Right ventricle myocardium inferior (tissue), 1 donor: ENCODE measurements at places on chromosomes 1 and 21. TPM values are rescaled to one million over a fixed set of nuclear protein-coding genes. Genes with fewer than 3 reads are reported as not detected.

GRCh38 chr21:41863439-41863740 is 15.8 kb downstream of the PRDM15 start:
- DNase-seq: no peak

GRCh38 chr1:176605176-176605575 is 142.2 kb downstream of the PAPPA2 start:
- DNase-seq: no peak

The CNTN2 gene
- 0.51 TPM for total RNA-seq

The PEX11B gene
- total RNA-seq: 19.2 TPM

The KRTAP22-1 gene
- total RNA-seq: not detected

The HYI gene
- total RNA-seq: 20.2 TPM

The PCNX2 gene
- 2.2 TPM for total RNA-seq

- DNase-seq: no peak
These were observed 6.8 kb downstream of the DESI2 start for GRCh38 chr1:244659694-244660093.

- DNase-seq: no peak
These were observed 4.9 kb downstream of the DNTTIP2 start for GRCh38 chr1:93874025-93874651.

The TNNT2 gene
- total RNA-seq: 9,445 TPM

The CGN gene
- 0.22 TPM for total RNA-seq

DNA sequence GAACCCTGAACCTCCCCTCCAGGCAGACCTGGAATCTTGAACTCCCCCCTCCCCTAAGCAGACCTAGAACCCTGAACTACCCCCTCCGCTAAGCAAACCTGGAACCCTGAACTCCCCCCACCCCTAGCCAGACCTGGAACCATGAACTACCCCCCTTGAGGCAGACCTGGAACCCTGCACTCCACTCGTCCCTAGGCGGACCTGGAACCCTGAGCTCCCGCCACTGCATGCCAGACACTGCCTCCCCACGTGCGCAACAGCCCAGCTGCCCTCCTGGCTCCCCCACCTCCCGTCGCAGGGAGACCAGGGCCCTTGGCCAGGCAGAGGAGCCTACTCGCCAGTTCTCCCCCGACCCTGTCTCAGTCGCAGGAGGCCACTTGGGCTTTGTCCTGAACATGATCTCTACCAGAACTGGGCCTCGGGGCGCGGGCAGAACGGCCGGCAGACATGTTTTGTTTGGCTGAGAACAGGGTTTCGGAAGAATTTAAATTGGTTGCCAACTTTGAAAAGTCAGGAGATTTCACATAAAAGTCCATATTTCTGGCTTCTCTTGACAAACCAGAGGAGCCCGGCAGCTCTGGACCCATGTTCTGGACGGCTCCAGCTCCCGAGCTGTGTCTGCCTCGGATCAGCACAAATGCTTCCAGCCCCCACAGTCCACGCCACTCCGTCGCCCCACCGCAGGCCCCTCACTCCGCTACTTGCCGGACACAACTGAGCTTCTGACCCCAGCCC is 9.2 kb upstream of the PLEKHG5 start:
- no peak for DNase-seq

GRCh38 chr1:221988829-221989228 is 246.9 kb upstream of the DUSP10 start:
- no peak for DNase-seq

DNA sequence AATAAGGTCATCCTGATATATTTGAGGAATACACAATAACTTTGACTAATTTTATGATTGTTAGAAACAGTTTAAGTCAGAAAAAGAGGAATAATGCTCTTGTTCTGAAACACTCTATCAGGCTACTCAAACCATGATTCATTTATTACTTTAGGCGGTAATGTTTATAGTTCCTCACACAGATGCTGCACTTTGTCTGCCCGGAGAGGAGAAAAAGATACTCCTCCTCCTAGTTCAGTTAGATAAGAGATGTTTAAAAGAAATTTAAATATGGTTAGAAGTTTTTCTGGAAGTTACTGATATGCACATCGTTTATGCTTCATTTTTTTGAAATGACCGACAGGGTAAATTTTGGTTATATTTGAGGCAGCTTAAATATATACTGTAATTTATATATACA is 103.0 kb downstream of the ZMYM4 start:
- DNase-seq: no peak

The LCK gene
- total RNA-seq: 0.57 TPM

- no peak for DNase-seq
These were observed 7.4 kb upstream of the PIGR start for GRCh38 chr1:206953626-206954025.

The SLFNL1 gene
- total RNA-seq: 0.16 TPM

GRCh38 chr21:32412162-32413014 is at the start of gene EVA1C:
Gene EVA1C (plus strand): TSS chr21:32412706. CDS start chr21:32412854, 148 bp downstream.
- DNase-seq: peak; percentile 84

The CD1B gene
- total RNA-seq: not detected

The HJV gene
- 71.0 TPM for total RNA-seq

The BMP8A gene
- total RNA-seq: 0.22 TPM

The PADI3 gene
- total RNA-seq: not detected

The CD84 gene
- 3.4 TPM for total RNA-seq

- no peak for DNase-seq
These were observed 10.1 kb upstream of the ERICH3 start for GRCh38 chr1:74683656-74684055.

DNA sequence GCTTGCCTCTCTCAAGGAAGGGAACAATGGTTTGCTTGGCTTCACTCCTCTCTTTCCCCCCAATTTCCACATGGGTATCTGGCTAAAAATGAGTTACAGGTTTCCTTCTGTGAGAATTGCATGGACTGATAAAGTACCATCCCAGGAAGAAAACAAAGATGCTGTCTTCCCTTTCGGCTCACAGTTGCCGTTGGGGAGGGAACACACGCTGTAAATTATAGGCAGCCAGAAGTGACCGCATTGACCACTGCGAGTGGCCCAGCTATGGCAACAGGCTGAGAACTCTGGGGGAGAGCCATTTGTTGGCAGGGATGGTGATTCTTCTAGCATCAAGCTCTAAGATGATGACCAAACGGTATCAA is 2.9 kb downstream of the RUNX1 start:
- DNase-seq: no peak

DNA sequence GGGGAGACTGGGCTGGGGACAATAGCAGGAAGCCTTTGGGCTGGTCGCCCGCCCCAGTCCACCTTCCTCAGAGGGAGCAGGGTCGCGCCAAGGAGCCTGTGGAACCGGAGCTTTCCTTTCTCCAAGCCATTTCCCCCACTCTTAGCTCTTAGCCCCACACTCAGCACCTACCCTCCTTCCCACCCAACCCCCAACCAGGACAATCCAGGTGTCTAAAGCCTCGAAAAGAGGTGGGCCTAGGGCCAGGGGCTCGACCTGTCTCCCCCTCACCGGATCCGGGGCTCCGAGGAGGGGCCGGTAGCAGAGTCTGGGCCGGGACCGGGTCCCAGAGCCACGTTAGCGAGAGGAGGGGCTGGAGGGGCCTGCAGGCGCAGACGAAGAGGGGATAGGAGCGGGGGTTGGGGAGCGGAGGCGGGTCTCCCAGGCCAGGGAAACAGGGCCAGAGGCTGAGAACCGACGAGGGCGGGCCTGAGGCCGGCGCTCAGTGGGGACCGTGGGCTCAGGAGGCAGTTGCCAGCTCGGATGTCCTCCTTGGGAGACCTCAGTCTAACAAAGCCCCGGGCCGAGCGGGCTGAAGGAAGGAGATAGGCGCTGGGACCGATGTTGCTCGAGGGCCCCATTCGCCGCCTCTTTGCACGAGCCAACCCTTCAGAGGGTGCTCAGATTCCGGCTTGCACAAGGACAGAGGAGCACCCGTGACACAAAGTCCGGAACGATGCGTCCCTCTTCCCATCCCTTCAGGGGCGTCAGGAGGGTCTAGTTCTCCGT is 943 bp downstream of the SEMA6C start:
- no peak for DNase-seq

The SPRR4 gene
- not detected for total RNA-seq

- no peak for DNase-seq
These were observed 46.5 kb downstream of the EDEM3 start for GRCh38 chr1:184708084-184708676.

The CYP4A22 gene
- total RNA-seq: not detected

- no peak for DNase-seq
These were observed 28.9 kb downstream of the TSNAX start for GRCh38 chr1:231557411-231557810.

GRCh38 chr1:200590001-200590400 is 30.6 kb downstream of the KIF14 start:
- DNase-seq: no peak

GRCh38 chr21:34302521-34302920 is 61.3 kb upstream of the KCNE2 start:
- no peak for DNase-seq

- no peak for DNase-seq
These were observed 129.4 kb upstream of the EDN2 start for GRCh38 chr1:41613689-41614574.
